ENCODE measurements at places on chromosomes 5 and 9. TPM values are rescaled to one million over a fixed set of nuclear protein-coding genes. Genes with fewer than 3 reads are reported as not detected.

- DNase-seq: peak; percentile 84
Observed at GRCh38 chr5:17203329-17204132, 13.9 kb upstream of the BASP1 start.

SARDH gene
- total RNA-seq: not detected

DNA sequence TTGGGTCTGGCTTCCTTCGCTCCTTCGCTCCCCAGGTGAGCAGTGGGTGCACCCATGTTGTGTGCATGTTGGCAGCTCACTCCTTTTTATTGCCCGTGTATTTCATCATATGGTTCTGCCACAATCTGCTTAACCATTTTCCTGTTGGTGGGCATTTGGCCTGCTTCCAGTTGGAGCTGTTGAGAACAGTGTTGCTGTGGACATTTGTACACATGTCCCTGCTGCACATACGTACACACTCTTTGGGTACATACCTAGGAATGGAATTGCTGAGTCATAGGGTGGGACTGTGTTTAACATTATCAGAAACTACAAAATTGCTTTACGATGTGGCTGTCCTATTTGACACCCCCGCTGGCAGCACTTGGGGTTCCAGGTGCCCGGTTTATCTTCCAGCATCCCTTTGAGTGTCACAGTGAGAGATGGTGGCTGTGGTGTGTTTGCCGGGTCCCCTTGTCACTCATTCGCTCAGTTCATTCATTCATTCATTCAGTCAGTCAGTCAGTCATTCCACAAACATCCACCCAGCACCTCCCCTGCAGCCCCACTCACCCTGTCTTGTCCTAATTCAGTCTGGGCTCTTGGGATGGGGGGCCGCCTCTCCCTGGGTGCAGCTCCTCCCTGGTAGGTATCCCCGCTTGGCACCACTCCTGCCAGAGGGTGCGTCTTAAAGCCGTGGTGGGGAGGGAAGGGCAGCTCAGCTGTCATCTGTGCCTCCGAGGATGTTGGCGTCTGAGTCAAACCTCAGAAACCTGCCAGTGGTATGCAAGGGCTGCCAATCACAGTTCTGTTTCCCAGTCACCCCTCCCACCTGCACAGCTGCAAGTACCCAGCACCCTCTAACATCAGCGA lies 7.9 kb upstream of the FIBCD1 start:
- no peak for DNase-seq

- DNase-seq: peak; percentile 60
Observed at GRCh38 chr5:60520451-60521227, 179.3 kb downstream of the DEPDC1B start.

DNA sequence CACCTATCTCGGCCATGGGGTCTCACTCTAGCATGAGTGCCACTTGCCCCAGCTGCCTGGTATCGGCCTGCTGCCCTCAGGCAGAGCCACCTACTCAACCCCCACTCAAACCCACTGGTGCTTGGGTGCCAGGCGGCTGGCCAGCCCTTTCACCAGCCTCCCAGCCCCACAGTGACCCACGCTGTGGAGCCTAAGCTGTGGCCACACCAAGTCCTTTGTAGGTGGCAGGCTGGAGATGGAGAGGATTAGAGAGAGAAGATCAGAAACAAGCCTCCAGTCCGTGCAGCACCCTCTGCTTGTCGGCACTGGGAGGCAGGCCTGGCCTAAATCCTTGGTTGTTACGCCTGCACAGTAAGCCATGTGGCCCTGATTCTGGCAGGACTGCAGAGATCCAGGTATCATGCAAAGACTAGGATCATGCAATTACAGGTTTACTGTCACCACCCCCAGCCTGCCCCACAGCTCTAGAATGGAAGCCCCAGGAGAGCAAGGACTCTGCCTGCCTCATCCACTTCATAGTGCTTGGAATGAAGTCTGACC lies 171.7 kb downstream of the COL23A1 start:
- no peak for DNase-seq

WDR38 gene
- not detected for total RNA-seq

DNA sequence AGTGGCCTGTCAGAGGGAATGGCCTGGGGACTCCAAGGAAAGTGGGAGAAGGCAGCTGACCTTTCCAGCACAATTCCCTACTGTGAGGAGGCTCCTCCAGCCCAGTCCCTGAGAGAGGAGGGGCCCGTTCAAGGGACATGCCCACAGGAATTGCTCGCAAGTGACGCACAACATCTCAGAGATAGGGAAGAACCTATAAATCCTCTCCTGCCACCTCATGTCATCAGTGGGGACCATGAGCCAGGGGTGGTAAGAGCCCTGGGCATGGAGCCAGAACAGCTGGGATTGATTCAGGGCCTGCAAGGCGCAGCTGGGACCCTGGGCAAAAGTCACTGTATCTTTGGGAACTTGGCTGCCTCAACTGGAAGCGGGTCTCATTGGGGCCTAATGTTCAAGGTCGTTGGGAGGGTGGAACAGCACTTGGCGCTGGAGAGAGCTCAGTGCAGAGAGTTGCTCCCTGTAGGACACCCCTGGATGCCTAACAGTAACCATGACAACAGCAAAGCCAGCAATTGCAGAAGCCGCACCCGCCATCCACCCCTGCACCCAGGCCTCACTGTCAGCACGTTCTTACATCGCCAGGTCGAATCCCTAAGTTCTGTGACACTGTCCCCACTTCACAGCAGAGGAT lies 41.3 kb upstream of the ORM1 start:
- no peak for DNase-seq

FGF10 gene
- not detected for total RNA-seq

MAMDC4 gene
- 7.9 TPM for total RNA-seq

GRCh38 chr5:34487159-34487879 lies 168.8 kb upstream of the RAI14 start:
- no peak for DNase-seq

DNA sequence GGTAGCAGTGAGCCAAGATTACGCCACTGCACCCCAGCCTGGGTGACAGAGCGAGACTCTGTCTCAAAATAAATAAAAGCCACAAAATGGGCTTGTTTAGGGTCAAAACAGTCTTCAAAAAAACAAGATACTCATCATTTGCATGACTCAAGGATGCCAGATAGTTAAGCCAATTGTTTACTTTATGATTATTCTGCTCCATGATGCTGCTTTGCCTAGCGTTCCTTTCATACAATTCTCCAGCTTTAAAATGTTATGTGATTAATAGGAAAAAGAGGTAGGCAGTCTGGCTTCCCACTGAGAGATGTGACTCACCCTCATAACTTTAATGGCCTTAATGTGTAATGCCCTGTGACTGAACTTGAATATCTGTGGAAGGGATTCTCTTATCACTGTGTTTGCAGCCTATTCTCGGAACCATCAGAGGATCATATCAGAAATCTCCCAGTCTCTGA lies 364.6 kb upstream of the TRPC7 start:
- DNase-seq: no peak

DNA sequence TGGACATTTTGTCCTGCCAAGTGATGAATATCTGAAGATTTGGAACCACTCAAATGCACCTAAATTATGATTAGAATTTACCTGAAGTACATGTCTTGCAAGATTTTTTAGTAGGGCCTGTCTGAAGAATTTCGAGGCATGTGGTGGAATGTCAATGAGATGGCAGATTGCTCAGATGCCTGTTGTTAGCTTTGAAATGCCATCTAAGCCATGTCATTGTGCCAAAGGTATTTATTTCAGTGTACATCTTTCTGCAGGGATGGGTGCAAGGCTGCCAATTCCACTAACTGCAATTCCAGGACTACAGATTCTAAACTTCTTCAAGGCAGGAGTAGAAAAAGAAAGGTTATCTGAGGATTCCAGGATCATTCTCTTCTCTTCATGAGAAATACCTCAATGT lies 9.1 kb upstream of the GNAQ start:
- DNase-seq: no peak

GRCh38 chr9:129403779-129404620 lies 216.9 kb downstream of the C9orf50 start:
- no peak for DNase-seq

- no peak for DNase-seq
Observed at GRCh38 chr5:156219483-156220005, 107.4 kb upstream of the SGCD start.

GRCh38 chr5:139232147-139232724 lies 34.1 kb upstream of the SIL1 start:
- DNase-seq: no peak

- no peak for DNase-seq
Observed at GRCh38 chr9:95764533-95765319, 110.8 kb upstream of the ERCC6L2 start.

GRCh38 chr5:42858031-42858643 lies 46.4 kb upstream of the SELENOP start:
- DNase-seq: peak; percentile 22

ADGRV1 gene
- total RNA-seq: not detected

ZFR gene
- total RNA-seq: 87.7 TPM

GRCh38 chr9:19108038-19108437 lies 5.3 kb upstream of the HAUS6 start:
- no peak for DNase-seq

DNA sequence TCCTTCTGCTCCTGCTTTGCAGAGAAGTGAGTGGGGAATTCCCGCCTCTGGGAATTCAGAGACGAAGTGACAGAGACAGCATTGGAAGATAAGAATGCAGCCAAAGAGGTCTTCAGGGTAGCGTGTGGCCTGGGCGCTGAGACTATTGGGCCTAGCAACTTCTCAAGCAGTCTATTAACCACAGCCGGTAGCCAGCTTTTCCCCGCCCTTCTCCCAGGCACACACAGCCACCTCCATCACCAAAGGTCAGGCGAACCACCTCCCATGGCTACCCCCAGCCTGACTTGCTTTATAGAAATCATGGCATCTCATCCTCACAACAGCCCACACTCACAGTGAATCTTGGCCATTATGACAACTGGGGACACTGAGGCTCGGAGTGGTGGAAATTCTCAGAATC lies 124.2 kb downstream of the KCNIP1 start:
- no peak for DNase-seq

DNA sequence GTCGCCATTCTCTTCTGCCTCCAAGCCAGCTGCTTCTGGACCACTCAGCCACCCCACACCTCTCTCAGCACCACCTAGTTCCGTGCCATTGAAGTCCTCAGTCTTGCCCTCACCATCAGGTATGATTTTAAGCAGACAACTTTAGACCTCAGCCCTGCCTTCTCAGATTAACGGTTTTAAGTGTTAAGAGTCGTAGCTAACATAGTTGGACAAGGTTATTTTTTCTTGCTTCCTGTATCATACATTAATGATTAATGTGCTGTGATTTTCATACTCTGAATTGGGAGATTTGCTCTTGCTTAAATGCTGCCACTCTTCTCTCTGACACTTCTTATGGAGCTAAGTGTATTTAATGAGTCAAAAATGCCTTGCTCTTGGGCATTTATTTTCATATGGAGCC lies 20.8 kb downstream of the NUP214 start:
- DNase-seq: no peak

DNA sequence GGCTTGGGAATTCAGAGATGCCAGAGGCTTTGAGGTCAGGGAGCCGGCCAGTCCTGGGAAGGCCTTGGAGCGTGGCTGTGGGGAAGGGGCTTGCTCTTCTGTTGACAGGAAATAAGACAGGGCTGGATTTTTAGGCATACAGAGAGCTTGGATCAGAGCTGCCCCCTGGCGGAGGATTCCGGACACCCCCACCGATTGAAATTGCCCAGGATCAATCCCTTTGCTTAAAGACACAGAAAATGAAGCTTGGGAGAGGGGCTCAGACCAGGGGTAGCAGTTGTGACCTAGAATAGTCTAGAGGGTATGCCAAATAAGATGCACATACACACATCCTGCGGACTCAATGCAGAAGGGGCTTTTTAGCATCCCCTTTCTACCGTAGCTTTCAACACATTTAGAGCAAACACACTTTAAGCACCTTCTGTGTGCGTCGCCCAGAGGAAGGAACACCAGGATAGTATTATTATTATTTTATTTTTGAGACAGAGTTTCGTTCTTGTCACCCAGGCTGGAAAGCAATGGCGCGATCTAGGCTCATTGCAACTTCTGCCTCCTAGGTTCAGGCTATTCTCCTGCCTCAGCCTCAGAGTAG lies 1.7 kb upstream of the NTMT1 start:
- peak; percentile 83 for DNase-seq

- DNase-seq: no peak
Observed at GRCh38 chr9:18294229-18294628, 179.7 kb upstream of the ADAMTSL1 start.
